ENCODE measurements at places on chromosomes 12 and 14. TPM values are rescaled to one million over a fixed set of nuclear protein-coding genes. Genes with fewer than 3 reads are reported as not detected.
A peak's percentile ranks its signal among the peaks of the same experiment; 100 is the strongest.

DNA sequence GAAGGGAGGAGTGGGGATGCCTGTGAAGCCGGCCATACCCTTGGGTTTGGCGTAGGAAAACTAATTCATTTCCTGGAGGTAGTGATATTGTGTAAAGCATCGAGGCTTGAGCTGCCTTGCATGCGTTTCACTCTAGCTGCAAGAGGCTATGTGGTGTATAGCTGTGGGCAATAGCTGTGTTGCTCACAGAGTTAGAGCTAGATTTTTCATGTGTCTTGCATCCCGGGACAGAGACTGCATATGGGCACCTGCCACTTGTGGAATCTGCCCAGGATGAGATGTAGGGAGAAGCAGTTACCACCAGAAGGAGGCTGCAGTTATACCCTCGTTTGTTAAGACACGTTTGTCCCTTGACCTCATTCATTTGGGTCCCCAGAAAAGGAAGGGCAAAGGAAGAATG lies 106.7 kb downstream of the KTN1 start:
- H3K4me3 ChIP-seq, result no peak overlapping the region
- no peak for DNase-seq
- H3K36me3 ChIP-seq, result peaks cover 5% of the 10 kb centered on the region
- no peak overlapping the region for H3K27ac ChIP-seq
- H3K4me1 ChIP-seq, result no peaks in the 10 kb centered on the region
- no peaks in the 10 kb centered on the region for H3K27me3 ChIP-seq

DNA sequence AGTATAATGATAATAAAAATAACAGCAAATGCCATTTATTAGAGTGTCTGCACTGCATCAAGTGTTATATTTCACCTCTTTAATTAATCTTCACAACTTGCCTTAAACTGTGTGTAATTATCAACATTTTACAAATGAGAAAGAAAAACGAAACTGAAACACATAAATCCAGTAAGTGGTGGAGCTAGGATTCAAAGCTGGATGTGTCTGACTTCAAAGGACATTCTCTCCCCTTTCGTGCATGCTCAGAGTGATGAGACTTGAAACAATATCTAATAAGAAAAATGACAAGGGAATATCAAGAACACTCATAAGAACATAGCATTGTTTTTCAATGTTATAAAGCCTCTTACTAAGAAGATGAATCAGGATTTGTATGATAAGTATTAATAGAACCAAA lies 78.8 kb downstream of the DUSP6 start:
- no peak overlapping the region for H3K27ac ChIP-seq
- peaks cover 7% of the 10 kb centered on the region for H3K4me1 ChIP-seq
- no peaks in the 10 kb centered on the region for H3K27me3 ChIP-seq
- no peak overlapping the region for H3K4me3 ChIP-seq
- H3K36me3 ChIP-seq, result no peaks in the 10 kb centered on the region
- DNase-seq, result no peak

DNA sequence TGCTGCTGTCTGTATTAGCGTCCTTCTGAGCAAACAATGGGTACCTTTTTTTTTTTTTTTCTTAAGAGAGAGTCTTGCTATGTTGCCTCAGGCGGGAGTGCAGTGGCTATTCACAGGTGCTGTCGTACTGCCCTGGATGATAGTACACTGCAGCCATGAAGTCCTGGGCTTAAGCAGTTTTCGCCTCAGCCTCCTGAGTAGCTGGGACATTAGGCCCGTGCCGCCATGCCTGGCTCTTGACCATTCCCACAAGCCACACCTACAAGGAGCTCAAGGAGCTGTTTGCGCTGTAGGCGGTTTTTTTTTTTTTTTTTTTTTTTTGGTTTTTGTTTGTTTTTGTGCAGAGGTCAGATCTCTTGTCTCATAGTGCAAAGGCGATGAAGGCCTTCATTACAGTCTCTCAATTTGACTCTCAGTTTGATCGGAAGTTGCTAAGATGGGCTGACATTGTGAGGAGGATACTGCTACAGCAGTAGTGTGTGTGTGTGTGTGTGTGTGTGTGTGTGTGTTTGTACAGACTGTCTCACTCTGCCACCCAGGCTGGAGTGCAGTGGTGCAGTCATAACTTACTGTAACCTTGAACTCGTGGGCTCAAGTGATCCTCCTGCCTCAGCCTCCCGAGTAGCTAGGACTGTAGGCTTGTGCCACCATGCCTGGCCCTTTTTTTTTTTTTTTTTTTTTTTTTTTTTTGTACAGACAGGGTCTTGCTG lies 34.2 kb downstream of the TRAF3 start:
- DNase-seq, result no peak
- H3K36me3 ChIP-seq, result no peaks in the 10 kb centered on the region
- no peaks in the 10 kb centered on the region for H3K27me3 ChIP-seq
- no peak overlapping the region for H3K27ac ChIP-seq

DNA sequence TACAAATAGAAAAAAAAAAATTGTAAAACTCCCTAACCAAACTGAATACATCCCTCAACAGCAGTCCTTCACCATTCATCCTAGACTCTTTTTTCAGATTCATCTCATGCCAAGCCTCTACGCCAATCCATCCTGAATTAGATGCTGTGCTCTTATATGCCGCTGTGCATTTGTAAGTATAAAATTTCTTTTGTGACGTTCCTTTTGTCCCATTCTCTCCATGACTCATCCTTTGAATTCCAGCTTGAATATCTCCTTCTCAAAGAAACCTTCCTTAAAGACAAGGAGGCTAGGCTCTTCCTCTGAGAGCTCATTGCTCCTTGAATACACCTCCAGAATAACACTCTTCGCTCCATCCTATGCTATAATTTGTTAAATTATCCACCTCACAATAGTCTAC lies 359.2 kb downstream of the RMST start:
- no peak for DNase-seq
- no peak overlapping the region for H3K4me3 ChIP-seq
- no peaks in the 10 kb centered on the region for H3K4me1 ChIP-seq

- no peak overlapping the region for H3K4me3 ChIP-seq
- H3K4me1 ChIP-seq, result no peaks in the 10 kb centered on the region
- H3K27me3 ChIP-seq, result no peaks in the 10 kb centered on the region
- no peak overlapping the region for H3K27ac ChIP-seq
- no peak for DNase-seq
These were observed 59.3 kb downstream of the ABCC9 start for GRCh38 chr12:21881965-21882364.

DNA sequence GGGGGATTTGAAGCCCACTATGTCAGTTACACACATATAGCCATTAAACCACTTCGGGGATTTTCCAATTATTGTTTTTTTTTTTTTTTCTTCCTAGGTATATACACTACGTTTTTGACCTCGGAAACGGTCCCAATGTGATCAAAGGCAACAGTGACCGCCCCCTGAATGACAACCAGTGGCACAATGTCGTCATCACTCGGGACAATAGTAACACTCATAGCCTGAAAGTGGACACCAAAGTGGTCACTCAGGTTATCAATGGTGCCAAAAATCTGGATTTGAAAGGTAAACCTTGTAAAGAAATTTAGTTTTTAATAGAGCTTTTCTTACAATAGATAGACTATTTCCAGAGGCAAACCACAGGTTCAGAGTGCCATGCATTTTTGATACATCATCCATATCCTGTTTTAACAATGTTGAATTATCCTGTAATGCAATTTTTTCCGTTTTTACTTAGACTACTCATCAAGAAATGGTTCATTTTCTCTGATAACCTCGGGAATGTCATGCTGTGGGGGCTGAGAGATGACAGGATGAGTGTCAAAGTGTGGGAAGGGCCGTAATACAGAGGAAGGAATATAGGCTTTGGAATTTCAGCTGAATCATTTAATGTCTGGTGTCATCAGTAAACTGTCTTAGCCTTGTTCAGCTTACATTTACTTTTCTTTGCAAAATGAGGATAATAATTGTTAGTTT lies 797.1 kb downstream of the NRXN3 start:
- no peaks in the 10 kb centered on the region for H3K27me3 ChIP-seq
- H3K27ac ChIP-seq, result no peak overlapping the region

- H3K4me3 ChIP-seq, result no peak overlapping the region
- peaks cover 7% of the 10 kb centered on the region for H3K4me1 ChIP-seq
- peak; percentile 51 for DNase-seq
- no peaks in the 10 kb centered on the region for H3K27me3 ChIP-seq
These were observed 28.5 kb downstream of the TMCC3 start for GRCh38 chr12:94621662-94622359.

DNA sequence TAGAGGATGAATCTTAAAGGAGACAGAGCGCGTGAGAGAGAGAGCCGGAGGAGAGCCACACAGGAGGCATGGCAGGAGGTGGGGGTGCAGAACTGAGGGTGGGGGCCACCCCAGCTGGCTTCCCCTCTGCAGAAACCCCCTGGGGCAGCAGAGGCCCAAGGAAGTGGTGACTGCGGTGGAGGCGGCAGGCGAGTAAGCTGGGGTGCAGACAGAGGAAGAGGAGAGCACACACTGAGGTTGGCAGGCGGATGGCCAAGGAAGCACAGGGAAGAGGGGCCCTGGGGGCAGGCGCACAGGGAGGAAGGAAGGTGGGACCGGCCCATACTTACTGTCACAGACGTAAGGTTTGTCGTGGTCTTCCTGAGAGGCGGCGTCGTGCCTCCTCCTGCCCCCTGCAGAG lies 179.8 kb downstream of the DPF3 start:
- no peak overlapping the region for H3K27ac ChIP-seq
- no peak overlapping the region for H3K4me3 ChIP-seq
- no peaks in the 10 kb centered on the region for H3K36me3 ChIP-seq
- DNase-seq, result peak; percentile 12
- peaks cover 24% of the 10 kb centered on the region for H3K4me1 ChIP-seq

Gene SRRM4
- polyA plus RNA-seq, result not detected

Gene ANO4
- polyA plus RNA-seq, result not detected

Gene RBP5
- polyA plus RNA-seq, result not detected

Gene VCPKMT
- polyA plus RNA-seq, result 13.0 TPM
